Kidney epithelial cell (primary cell): ENCODE measurements at places on chromosomes 4 and X.

DNA sequence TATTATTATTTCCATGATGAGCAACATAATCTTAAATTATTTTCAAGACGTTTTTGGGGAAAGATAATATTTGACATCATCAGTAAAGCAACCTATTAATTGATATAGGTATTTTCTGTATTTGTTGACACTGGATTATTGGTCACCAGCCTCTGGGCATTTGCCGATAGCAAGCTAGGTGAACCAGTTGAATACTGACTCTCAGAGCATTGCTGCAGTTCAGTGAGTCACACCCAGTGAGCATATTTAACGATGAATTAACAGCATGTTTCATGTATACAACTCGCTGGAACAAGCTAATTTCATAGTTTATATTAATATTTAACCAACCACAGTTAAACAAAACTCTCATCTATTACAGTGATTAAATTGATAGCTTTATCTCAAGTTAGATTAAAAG lies 1006.0 kb upstream of the DIAPH2 start:
- no peak for DNase-seq

GRCh38 chr4:15293711-15294110 lies 134.1 kb upstream of the C1QTNF7 start:
- DNase-seq: no peak

DNA sequence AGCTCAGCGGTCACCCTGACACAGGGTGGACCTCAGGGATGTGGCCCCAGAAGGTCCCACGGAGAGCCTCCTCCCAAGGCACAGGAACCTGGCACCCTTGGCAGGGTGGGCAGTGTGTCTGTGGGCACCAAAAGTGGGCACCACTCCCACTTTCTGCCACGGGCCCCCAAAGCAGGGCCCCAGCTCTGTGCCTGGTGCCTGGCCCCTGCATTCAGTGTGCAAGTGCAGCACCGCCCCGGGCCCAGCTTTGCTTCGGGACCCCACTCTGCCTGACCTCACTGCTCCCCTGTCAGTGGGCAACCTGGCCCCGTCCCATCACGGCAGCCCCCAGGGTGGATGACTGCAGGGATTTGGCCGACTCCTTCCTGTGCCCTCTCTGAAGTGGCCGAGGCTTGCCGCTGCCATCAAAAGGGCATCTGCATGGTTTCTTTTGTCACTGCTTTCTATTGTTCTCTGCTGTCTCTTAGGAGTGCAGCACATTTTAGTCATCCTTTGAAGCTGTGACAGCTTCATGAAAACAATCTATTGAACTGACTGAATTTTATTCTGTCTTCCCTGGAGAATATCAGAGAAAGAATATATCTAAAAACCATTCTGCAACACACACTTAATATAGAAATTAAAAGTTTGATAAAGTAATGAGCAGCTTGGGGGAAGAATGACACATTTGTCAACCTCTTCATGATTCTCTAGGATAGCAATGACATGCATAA lies 302.4 kb downstream of the FAM47B start:
- no peak for DNase-seq

DNA sequence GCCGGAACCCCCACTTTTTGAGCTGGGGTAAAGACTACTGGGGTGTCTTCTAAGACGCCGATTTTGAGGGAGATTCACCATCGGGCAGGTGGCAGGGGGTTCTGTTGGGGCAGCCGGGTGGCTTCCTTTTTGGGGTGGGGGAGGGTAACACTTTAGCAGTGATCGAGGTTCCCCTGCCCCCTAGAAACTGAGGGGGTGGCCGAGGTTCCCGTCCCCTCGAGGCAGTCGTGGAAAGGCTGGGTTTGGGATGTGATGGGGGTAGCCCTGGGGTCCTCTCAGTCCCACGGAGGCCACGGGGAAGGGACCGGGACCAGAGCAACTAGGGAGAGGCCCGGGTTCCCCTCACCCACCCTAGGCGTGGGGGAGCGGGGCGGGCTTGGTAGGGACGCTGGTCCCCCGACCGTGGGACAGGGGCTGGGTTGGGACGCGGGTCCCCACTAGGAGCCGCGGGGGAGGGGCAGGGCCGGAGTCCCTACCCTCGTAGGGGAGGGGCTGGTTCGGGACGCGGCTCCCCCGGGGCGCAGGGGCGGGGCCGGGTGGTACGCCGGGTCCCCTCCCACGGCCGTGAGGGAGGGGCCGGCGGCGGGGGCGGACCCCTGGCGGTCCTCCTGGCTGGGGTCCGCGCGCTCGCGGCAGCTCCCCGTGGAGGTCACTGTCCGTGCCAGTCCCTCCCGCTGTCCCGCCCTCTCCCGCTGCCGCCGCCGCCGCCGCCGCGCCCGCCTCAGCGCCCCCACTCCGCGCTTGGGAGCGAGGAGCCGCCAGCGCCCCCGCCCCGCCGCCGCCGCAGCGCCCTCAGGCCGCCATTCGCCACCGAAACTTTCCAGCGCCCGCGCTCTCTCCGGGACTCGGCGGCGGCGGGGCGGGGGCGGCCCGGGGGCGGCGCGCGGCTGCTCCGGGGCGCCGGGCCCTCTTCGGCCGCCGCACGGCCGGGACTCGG lies at the start of gene TBL1X:
Gene TBL1X (plus strand): TSS at position 624 of the 937 bp plus-strand sequence. CDS start 188,529 bp downstream, outside the sequence.
- DNase-seq: no peak

- DNase-seq: no peak
These were observed 6.2 kb downstream of the JADE3 start for GRCh38 chrX:46918434-46918833.
